ENCODE measurements at places on chromosomes 4 and X.

GRCh38 chr4:138734746-138735145, 280.8 kb upstream of the NOCT start:
- no peak for DNase-seq

DNA sequence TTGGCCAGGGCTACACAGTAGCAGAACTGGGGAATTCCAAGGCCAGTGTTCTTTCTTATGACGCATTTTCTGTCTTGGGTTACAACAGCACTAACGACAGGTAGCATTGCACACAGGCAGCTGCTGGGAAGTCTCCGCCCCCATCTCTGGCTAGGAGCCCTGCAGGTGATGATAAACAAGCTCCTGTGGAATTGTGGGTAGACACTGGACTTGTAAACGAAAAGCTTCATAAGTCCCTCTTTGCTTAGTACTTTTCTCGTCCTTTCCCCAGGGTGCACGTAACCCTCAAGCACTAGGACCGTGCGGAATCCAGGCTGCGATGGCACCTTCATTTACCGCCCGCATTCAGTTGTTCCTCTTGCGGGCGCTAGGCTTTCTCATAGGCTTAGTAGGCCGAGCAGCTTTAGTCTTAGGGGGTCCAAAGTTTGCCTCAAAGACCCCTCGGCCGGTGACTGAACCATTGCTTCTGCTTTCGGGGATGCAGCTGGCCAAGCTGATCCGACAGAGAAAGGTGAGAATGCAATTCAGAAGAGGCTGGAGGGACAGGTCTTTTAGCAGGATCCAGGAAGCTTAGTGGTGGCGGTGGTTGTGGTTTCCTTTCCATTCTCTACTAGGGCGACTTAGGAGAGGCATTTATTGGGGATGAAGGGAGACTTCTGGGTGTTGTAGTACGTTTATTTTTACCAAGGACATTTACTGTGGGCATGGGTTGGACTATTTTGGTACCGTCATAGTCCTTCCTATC, at the start of gene FAAH2:
FAAH2 (plus strand) TSS at position 200 of the 745 bp plus-strand sequence; CDS start at position 320, 120 bp downstream.
- peak; percentile 19 for DNase-seq

DNA sequence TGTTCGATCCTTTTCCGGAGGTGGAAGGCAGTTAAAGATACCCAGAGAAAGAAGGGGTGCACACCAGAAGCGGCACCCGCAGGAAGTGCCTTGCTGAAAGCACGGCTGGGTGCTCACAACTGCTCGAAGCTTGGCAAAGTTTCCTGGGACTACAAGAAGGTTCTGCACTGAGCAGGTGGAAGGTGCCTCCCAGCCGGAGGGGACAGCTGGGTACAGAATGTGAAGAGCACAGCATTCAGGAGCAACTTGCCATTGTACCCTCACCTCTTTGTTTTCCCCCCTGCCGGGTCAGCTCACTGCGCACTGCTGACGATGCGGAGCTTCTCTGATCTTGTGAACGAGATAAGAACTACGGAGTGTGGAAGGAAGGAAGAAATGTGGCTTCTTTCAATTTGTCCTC, 289.2 kb downstream of the FBXW7 start:
- no peak for DNase-seq

DNA sequence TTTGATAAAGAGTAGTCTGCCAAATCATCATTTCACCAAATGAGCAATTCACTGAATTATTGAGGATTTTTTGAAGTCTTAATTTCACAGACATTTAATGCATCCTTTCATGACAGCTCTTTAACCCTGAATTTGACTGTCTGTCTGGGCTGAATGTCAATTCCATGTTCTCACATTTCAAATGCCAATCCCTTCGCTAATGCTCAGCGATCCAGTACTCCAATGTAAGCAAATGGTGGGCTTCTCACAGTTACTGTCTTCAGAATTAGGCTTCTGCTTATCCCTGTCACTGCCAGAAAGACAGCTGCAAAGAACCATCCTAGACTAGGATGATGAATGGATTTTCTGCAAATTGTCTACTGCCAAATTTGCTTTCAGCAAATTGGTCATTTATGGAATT, 36.2 kb upstream of the USP38 start:
- DNase-seq: no peak

- no peak for DNase-seq
Observed at GRCh38 chrX:124117325-124117724, 155.8 kb downstream of the STAG2 start.

DNA sequence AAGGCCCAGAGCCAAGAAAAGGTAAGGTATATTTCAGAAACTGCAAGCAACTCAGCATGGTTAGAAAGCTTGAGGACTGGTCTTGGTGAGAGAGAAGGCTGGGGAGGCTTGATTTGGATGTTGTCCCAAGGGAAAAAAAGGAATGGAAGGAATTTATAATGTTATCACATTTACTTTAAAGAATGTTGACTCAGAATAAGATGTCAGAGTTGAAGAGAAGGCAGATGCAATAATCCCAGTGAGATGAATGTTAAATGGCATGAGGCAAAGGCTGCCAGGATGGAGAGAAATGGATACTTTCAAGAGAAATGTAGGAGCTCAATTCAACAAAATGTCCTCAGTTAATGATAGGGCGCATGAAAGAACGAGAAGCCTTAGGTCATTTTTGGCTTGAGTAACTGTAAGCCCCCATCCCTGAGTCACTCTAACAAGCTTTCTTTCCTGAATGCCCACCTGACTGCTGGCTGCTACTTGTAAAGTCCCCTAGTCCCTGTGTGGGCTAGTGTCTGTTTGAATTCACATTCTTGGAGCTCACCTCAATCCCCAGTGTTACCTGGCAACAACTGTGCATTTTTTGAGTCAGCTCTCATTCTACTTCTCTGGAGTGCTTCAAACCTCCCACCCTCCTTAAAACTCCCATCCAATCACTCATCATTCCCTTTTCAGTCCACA, 103.0 kb upstream of the TAPT1 start:
- peak; percentile 17 for DNase-seq

GRCh38 chr4:115609631-115610030, 496.2 kb upstream of the NDST4 start:
- no peak for DNase-seq

DNA sequence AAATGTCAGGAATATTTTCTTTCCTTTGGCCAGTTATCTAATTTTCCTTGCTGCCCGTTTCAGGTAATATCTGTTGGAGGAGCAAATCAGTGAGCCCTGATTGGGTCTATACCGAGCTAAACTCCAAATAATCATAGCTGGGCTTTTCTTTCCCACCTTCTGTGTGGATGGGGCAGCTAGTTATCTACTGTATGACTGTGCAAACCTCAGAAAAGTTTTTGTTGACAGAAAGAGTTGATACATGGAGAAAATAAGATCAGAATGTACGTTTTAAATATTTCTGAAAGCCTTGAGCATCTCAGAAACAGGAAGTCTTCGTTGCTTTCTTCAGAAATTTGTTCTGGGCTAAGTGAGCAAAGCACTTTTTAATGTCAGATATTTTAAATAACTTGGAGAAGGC, 6.2 kb upstream of the CXCL5 start:
- DNase-seq: no peak

GRCh38 chr4:142121448-142122350, 485.3 kb downstream of the IL15 start:
- DNase-seq: peak; percentile 10

DNA sequence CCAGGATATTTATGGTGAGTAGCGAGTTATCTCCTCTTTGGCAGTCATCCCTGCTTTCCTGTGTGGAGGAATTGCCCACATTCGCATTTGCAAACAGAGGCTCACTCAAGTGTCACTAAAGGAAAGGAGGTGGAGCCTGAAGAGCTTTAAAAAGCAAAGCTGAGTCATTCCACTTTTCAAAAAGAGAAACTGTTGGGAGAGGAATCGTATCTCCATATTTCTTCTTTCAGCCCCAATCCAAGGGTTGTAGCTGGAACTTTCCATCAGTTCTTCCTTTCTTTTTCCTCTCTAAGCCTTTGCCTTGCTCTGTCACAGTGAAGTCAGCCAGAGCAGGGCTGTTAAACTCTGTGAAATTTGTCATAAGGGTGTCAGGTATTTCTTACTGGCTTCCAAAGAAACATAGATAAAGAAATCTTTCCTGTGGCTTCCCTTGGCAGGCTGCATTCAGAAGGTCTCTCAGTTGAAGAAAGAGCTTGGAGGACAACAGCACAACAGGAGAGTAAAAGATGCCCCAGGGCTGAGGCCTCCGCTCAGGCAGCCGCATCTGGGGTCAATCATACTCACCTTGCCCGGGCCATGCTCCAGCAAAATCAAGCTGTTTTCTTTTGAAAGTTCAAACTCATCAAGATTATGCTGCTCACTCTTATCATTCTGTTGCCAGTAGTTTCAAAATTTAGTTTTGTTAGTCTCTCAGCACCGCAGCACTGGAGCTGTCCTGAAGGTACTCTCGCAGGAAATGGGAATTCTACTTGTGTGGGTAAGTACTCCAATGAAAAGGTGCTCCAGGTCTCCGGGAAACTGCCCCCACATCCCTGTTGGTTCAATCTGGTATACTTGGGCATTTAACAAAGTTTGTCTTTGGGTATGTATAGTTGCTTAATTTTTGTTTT, at the start of gene EGF:
EGF (plus strand) TSS at position 178 of the 890 bp plus-strand sequence; CDS start at position 631, 453 bp downstream.
- DNase-seq: peak; percentile 63

- no peak for DNase-seq
Observed at GRCh38 chr4:55887594-55887993, 34.1 kb downstream of the EXOC1 start.

DNA sequence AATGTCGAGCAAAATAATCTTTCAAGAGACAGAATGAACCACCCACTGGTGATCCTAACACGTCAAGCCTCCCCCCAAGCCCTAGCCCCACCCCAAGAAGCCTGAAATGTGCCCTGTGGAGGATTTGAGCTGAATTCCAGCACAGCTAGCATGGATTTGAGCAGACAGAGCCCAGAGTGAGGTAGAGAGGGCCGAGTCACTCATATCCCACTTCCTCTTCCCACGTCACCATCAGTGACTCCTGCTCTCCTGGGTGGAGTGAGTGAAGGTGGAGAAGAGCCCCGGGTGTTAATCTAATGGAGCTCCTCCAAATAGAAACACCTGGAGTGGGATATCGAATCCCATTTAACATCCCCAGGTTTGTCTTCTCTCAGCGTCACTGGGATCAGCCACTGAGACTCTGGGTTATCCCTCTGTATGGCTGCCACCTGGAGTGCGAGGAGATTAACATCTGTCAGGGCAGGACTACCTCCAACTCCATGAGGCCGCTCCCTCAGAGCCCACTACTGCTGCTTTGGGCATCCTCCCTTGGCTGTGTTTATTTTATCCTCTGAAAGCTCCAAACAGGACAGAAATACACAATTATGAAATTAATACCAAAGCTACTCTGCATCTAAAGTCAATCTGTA, 136.6 kb downstream of the NWD2 start:
- DNase-seq: no peak

- DNase-seq: peak; percentile 40
Observed at GRCh38 chrX:107716118-107716684, 59.4 kb downstream of the TSC22D3 start.

- DNase-seq: no peak
Observed at GRCh38 chr4:93187892-93188291, 640.7 kb upstream of the ATOH1 start.

DNA sequence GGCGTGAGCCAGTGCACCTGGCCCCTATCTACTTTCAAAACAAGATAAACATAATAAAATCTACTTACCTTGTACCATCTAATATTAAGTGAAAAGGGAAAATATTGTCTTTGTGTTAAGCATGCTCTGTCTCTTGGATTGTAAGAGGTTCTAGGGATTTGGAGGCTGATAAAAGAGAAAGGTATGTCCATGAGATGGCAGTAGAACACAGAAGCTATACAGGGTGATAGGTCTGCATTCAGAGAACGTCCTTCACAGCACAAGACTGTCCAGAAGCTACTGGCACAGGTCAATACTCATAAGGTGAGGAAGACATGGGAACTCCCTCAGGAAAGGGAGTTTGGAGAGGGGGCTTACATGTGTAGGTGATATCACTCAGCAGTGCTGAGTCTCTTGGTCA, 135.5 kb downstream of the TMEM47 start:
- no peak for DNase-seq

DNA sequence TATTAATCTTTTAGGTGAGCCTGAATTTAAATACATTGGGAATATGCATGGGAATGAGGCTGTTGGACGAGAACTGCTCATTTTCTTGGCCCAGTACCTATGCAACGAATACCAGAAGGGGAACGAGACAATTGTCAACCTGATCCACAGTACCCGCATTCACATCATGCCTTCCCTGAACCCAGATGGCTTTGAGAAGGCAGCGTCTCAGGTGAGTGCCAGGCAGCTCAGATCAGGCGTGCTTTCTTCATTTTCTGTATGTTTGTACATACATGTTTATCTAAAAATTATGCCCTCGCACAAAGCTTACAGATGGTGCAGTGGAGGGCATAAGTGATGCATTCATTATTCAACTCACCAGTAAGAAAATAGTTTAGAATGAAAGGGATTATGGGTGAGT, 85.6 kb downstream of the CPE start:
- no peak for DNase-seq

GRCh38 chrX:48068096-48068887, 3.1 kb downstream of the ZNF630 start:
- DNase-seq: no peak

GRCh38 chrX:74195605-74196004, 108.4 kb upstream of the ZCCHC13 start:
- no peak for DNase-seq

GRCh38 chr4:99655308-99656081, 2.1 kb downstream of the C4orf54 start:
- no peak for DNase-seq

DNA sequence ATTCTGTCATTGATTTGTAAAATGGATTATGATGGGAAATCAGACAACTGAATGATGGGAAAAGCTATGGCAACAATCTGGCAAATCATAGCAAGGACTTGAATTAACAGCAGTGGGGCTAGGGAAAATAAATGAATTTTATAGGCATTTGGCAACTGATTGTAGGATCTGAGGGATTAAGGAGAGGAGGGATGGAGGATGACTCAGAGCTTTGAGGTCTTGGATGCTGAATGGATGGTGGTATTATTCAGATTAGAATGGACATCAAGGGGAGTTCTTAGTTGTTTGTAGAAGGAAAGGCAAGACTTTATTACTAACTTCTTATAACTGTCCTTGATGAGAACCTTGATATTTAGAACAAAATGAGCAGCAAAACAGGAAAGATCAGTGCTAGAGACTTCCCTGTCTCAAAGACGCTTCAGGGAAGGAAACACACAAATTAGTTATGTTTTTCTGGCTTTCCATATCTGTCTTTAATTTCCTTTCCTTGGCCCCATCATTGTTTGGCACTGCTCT, 51.4 kb upstream of the HHIP start:
- DNase-seq: peak; percentile 17

- no peak for DNase-seq
Observed at GRCh38 chr4:71049395-71049794, 55.9 kb downstream of the DCK start.

GRCh38 chrX:81202943-81203342, 1.0 kb downstream of the SH3BGRL start:
- no peak for DNase-seq

- no peak for DNase-seq
Observed at GRCh38 chr4:179076865-179077264, 1634.6 kb upstream of the AGA start.

Data from umbilical cord (tissue), 2 donors.